ENCODE measurements at places on chromosomes 16 and 17.

- DNase-seq: no peak
These were observed 19.5 kb upstream of the MSI2 start for GRCh38 chr17:57236686-57237299.

DNA sequence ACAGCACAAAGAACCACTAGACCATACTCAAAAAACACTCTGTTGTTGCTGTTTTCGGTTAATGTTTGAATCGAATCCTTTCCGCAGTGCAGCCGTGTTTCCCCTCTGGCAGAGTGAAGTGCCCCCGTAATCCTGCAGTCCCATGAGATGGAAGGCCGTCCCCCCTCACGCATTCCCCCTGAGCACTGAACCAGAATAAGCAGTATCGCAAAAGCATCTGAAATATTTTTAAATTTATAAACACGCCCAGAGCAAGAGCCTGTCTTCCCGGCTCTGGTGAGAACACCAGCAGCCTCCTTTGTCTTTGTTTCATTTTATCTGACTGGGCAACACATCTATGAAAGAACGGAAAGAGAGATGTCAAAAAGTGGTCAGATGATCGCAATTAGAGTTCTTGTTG lies 121.0 kb upstream of the ADAMTS18 start:
- no peak for DNase-seq

- no peak for DNase-seq
These were observed 1.5 kb downstream of the NTN1 start for GRCh38 chr17:9022573-9023391.

GRCh38 chr16:5062051-5062450 lies 3.7 kb downstream of the C16orf89 start:
- DNase-seq: no peak

GRCh38 chr17:3843935-3844516 lies 2.0 kb downstream of the NCBP3 start:
- peak; percentile 11 for DNase-seq

GRCh38 chr16:52033992-52034391 lies 513.0 kb downstream of the TOX3 start:
- no peak for DNase-seq

GRCh38 chr16:68740628-68741346 lies 3.7 kb downstream of the CDH1 start:
- DNase-seq: no peak

GRCh38 chr17:58918072-58918471 lies 162.4 kb downstream of the PPM1E start:
- DNase-seq: no peak
